ENCODE measurements at places on chromosomes 2 and 18.

- no peak for DNase-seq
These were observed 536.0 kb downstream of the TNS1 start for GRCh38 chr2:217466805-217467204.

GRCh38 chr2:173654161-173654895, 299.7 kb downstream of the CDCA7 start:
- no peak for DNase-seq

GRCh38 chr2:64212801-64213321, 68.6 kb upstream of the PELI1 start:
- no peak for DNase-seq

DNA sequence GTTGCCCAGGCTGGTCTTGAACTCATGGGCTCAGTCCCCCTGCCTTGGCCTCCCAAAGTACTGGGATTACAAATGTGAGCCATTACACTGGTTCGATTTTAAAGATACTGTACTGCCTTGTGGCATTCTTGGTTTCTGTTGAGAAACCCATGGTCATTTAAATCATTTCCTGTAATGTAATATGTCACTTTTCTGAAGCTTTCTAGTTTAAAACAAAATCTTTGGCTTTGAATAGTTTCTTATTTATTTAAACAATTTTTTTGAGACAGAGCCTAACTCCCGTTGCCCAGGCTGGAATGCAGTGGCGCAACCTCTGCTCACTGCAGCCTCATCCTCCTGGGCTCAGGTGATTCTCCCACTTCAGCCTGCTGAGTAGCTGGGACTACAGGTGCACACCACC, 8.9 kb downstream of the ZNF512 start:
- DNase-seq, result no peak

DNA sequence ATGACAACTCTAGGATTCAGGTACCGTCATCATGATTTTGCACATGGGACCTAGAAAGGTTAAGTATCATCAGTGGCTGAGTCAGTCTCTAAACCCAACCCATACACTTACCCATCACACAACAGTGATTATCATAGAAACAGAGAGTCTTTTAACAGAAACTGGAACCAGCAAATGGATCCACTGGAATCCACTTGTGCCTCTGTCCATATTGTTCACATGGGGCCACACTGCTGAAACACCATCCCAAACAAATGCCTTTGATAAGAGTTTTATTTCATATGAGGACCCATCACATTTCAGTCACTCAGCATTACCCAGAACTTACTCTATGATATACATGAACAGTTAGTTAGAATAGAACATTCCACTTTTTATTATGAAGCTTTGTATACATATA, 430.0 kb downstream of the STK39 start:
- no peak for DNase-seq

- DNase-seq, result no peak
These were observed 6.5 kb downstream of the METTL5 start for GRCh38 chr2:169818241-169818640.

DNA sequence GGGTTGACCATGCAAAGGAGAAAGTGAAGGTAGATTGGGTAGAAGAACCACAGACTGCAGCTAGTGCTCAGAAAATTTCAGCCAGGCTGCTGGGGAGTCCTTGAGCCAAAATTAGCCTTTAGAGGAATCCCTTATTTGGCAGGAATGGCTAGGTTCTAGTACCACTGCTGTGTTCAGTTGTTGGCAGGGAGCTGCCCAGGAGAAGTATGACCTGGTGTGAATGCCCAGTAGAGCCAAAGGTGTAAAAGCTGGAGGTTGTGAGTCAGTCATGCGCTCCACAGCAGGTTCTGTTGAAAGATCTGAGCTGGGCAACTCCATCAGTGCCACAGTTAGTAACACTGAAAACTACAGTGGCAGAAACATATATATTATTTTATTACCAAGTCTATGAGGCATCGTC, 36.4 kb upstream of the TBR1 start:
- no peak for DNase-seq

DNA sequence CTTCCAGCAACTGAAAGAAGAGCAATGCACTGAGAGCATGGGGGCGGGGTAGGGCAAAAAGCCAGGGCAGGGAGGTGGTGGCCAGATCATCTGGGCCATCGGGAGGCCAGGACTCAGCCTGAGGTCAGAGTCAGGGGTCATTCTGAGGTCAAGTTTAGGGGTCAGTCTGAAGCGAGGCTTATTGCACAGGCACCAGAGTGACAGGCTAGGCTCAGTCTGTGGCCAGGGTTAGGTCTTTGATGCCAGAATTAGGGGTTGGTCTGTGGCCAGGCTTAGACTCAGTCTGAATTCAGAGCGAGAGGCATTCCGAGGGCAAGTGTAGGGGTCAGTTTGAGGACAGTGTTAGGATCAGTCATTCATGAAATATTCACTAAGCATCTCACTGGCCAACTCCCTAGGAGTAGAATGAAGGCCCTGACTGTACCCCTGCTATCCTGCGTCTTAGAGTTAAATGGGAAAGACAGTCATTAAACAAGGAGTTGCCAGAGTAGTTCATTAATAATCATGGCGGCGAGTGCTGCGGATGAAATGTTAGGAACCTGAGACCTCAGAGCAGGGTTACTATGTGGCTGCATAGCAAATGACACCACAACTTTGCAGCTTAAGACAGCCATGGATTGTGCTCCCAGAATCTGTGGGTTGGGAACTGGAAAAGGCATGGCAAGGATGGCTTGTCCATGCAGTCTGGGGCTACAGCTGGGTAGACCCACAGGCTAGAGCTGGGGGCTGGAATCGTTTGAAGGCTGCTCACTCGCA, 198.7 kb downstream of the CYP26B1 start:
- DNase-seq, result no peak

GRCh38 chr2:241546771-241547498, 11.6 kb upstream of the BOK start:
- DNase-seq, result no peak

- peak; percentile 28 for DNase-seq
These were observed 853 bp downstream of the GNAL start for GRCh38 chr18:11689669-11690565.

Data from HL-60 (cell line).